IPS DF 6.9 (cell line): ENCODE measurements at places on chromosomes 4 and X.

DNA sequence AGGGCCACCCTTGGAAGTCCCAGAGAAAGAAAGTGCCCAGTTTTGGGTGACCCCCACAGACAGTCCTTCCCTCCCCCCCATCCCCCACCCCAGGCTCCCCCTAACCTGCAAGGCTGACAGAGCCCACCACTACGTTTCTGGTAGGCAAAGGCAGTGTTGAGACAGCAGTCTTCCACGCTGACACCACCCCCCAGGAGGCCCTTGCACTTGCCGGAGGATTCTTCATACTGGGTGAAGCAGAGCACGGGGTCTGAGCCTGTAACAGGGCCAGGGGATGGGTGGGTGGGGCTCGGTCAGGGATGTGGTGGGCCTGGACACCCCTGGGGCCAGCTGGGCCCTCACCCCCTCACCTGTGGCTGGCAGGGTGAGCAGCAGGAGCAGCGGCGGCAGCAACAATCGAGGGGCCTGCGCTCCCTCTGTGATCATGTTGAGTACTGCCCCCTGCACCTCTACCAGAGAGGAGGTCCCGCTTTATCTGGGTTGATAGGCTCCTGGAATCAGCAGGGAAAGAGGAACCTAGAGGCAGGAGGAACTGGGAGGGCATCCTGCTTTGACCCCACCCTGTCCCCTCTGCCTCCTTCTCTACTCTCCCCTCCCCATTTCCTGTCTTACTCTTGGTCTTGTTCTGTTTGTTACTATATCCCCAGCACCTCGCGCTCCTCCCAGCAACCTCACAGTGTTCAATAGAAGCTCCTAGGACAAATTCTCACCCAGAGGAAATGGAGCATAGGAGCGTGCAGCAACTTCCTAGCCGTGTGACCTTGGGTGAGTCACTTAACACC is at the start of gene CFP:
Gene CFP (minus strand): TSS at position 512 of the 782 bp plus-strand sequence. CDS start 86 bp downstream, at position 426.
- peaks cover 3% of the 10 kb centered on the region; the same call in 1 of the 2 replicates for H3K4me1 ChIP-seq
- H3K27ac ChIP-seq: no peak within 1 kb of the TSS
- no peak within 1 kb of the TSS for H3K4me3 ChIP-seq

DNA sequence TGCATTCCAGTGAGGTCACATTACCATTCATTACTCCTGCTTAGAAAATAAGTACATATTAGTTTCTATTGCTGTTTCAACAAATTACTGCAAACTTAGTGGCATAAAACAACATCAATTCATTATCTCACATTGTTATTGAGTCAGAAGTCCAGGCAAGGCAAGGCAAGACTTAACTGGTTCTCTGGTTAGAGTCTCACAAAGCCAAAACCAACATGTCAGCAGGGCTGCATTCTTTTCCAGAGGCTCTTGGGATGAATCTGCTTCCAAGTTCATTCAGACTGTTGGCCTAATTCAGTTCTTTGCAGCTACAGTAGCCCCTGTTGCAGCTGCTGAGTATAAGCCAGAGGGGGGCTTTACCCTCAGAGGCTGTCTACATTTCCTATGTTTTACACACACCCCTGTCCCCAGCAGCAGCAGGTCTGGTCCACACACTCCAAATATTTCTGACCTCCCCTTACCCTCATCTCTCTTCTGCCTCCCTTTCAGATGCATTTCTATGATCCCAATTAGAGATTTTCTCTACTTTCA is 892.1 kb upstream of the EPHA5 start:
- no peaks in the 10 kb centered on the region for H3K36me3 ChIP-seq
- no peaks in the 10 kb centered on the region for H3K4me1 ChIP-seq
- H3K4me3 ChIP-seq: no peak overlapping the region
- no peaks in the 10 kb centered on the region for H3K27me3 ChIP-seq
- H3K27ac ChIP-seq: no peak overlapping the region
- DNase-seq: no peak

DNA sequence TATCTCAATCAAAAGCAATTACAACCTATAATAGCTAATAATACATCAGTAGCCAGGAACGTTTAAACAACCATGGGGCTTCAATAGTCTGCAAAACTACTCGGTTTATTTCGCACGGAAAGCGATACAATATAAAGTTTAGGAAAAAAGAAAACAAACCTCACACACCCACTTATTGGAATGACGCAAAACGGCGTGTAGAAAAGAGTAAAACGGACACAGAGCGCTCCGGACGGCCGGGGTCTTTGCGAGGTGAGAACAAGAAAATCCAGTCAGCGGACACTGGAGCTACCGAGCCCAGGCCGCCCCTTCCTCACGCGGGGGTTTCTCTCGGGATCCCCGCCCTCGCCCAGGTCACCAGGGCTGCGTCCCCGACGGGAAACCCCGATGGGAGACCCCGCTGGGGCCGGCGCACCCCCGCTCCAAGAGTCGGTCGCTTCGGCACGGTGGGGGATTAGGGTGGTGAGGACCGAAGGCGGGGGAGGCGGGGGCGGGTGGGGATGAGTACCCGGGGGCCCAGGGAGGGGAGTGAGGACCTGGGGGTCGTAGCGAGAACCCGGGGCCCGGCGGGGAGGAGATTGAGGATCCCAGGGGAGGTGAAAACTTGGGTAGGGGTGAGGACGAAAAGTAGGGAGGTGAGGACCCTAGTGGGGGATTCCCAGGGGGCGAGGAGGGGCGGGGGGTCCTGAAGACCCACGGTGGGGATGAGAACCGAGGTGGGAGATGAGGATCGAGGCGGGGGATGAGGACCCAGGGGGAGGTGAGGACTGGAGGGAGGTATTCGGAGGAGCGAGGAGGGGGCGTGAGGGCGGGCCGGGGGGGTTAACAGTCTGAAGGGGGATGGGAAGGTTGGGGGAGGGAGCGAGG is 737 bp downstream of the NELFA start:
- DNase-seq: no peak
- H3K4me3 ChIP-seq: peak overlapping the region; percentile 97
- peaks cover 2% of the 10 kb centered on the region; the same call in 1 of the 2 replicates for H3K4me1 ChIP-seq
- no peaks in the 10 kb centered on the region for H3K27me3 ChIP-seq
- H3K27ac ChIP-seq: no peak overlapping the region
- peaks cover 3% of the 10 kb centered on the region; the same call in 1 of the 2 replicates for H3K36me3 ChIP-seq

- H3K27me3 ChIP-seq: no peaks in the 10 kb centered on the region
- no peak overlapping the region for H3K4me3 ChIP-seq
- H3K36me3 ChIP-seq: no peaks in the 10 kb centered on the region; the same call in 1 of the 2 replicates
- H3K4me1 ChIP-seq: no peaks in the 10 kb centered on the region
- H3K27ac ChIP-seq: no peak overlapping the region
Measured at GRCh38 chr4:143207555-143207954, 22.8 kb downstream of the USP38 start.

GRCh38 chrX:12901486-12901885 is 4.9 kb upstream of the TLR8 start:
- no peak overlapping the region for H3K4me3 ChIP-seq
- H3K4me1 ChIP-seq: no peaks in the 10 kb centered on the region
- no peak for DNase-seq
- no peak overlapping the region for H3K27ac ChIP-seq
- no peaks in the 10 kb centered on the region for H3K36me3 ChIP-seq

GRCh38 chr4:8188085-8188484 is 11.0 kb upstream of the SH3TC1 start:
- no peak overlapping the region for H3K4me3 ChIP-seq
- no peaks in the 10 kb centered on the region for H3K36me3 ChIP-seq
- no peak overlapping the region for H3K27ac ChIP-seq
- H3K4me1 ChIP-seq: no peaks in the 10 kb centered on the region
- no peak for DNase-seq
- H3K27me3 ChIP-seq: no peaks in the 10 kb centered on the region

GRCh38 chrX:2389324-2389723 is 111.5 kb downstream of the DHRSX start:
- no peaks in the 10 kb centered on the region for H3K27me3 ChIP-seq
- no peaks in the 10 kb centered on the region for H3K4me1 ChIP-seq
- DNase-seq: no peak
- no peak overlapping the region for H3K27ac ChIP-seq
- H3K4me3 ChIP-seq: no peak overlapping the region

- no peaks in the 10 kb centered on the region for H3K36me3 ChIP-seq
- 0 out of 2 replicates have a peak, but pooled peaks cover 1% of the 10 kb centered on the region for H3K4me1 ChIP-seq
- no peak overlapping the region for H3K27ac ChIP-seq
- DNase-seq: no peak
- H3K4me3 ChIP-seq: peak overlapping the region; percentile 86
- no peaks in the 10 kb centered on the region for H3K27me3 ChIP-seq
Measured at GRCh38 chrX:46447384-46447783, 97.8 kb downstream of the ZNF674 start.

DNA sequence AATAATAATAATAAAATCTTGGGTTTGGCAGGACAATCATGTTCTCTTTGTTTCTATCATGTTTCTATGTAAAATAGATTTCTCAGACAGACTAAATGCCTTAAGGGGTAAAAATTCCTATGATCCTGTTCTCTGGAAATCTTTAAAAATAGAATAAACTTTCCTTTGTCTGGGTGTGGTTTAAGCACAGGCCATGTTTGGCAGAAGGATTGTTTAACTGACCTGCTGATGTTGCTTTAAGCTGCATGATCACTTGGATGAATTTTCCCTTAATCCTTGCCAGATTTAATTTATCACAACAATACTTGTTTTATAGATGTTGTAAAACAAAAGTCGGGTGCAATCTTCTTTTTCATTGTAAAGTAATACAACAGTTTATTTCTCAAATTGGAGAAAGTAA is 341.7 kb upstream of the FAT1 start:
- H3K36me3 ChIP-seq: no peaks in the 10 kb centered on the region
- no peaks in the 10 kb centered on the region for H3K27me3 ChIP-seq
- H3K4me3 ChIP-seq: no peak overlapping the region
- DNase-seq: no peak

DNA sequence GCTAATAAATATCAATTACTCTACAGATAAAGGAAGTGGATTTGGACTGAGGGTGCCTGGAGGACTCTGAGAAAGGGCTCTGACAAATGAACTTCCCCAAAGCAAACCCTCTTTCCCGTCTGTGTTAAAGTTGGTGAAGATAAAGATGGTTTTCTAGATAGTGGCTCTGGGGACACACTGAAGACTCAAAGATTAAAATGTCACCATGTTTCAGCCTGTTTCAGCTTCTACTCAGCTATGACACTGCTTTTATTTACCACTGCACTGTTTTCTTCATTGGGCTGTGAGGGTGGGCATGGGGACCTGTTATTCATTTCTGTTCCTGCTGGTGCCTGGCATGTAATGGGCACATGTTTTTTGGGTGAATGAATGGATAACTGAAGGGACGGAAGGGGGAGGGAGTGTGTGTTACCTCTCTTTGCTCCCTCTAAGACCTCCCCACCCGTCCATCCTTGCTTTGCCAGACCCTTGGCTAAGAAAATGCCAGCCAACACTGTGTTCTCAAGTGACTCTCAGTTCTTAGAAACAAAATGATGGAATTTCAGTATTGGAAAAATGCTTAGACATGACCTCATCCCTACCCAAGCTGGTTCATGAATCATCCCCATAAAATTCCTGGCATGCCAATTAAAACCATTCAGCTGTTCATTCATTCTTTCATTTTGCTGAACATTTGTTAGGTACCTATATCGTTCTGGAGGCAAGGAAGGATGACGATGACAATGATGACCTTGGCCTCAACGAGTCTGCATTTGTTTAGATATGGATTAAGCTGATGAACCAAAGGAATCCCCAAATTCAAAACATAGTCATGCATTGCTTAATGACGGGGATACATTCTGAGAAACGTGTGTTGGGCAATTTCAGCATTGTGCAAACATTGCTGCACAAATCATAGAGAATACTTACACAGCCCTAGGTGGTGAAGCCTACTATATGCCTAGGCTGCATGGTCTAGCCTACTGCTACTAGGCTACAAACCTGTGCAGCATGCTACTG is 13.4 kb upstream of the STK32B start:
- DNase-seq: no peak
- no peaks in the 10 kb centered on the region for H3K36me3 ChIP-seq
- H3K4me3 ChIP-seq: no peak overlapping the region
- no peaks in the 10 kb centered on the region for H3K27me3 ChIP-seq
- no peak overlapping the region for H3K27ac ChIP-seq
- H3K4me1 ChIP-seq: no peaks in the 10 kb centered on the region

GRCh38 chrX:29662759-29663503 is 552.4 kb upstream of the MAGEB2 start:
- no peak overlapping the region for H3K4me3 ChIP-seq
- DNase-seq: no peak
- no peak overlapping the region for H3K27ac ChIP-seq
- no peaks in the 10 kb centered on the region for H3K36me3 ChIP-seq
- no peaks in the 10 kb centered on the region for H3K27me3 ChIP-seq
- no peaks in the 10 kb centered on the region for H3K4me1 ChIP-seq

DNA sequence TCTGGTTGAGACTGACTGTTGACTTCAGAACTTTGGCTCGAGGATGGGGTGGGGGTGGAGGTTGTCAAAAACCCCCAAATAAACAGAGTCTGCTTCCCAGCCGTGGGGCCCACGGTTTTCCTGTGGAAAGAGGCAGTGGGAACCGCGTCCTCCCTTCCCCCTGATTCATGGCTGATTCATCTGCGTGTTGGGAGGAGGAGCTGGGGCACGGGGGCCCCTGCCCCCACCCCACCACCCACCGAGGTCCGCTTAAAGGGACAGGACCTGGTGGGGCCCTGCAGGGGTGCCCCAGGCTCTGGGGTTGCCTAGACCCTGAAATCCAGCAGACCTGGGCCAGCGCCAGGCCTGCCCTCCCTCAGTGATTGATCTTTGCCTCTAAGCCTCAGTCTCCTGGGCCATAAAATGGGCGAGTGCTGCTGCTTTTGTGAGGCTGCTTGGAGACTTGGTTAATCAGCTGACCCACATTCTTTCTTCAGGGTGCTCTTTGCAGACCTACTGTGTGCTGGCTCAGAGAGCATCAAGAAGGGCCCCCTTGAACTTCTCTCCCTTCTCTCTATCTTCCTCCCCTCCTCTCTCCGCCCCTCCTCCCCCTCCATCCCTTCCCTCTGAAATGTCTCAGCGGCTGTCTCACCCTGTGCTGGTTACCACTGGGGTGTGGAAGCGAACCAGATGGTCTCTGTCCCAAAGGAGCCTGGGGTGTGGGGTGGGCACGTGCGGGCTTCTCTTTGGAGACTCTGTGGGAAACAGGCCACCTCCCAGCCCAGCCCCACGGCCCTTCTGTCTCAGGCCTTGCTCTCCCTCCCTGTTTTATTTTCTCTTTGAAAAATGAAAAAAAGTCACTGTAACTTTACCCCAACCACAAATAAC is 9.1 kb downstream of the HTRA3 start:
- no peak for DNase-seq
- H3K4me1 ChIP-seq: no peaks in the 10 kb centered on the region
- H3K27me3 ChIP-seq: no peaks in the 10 kb centered on the region
- H3K27ac ChIP-seq: no peak overlapping the region

DNA sequence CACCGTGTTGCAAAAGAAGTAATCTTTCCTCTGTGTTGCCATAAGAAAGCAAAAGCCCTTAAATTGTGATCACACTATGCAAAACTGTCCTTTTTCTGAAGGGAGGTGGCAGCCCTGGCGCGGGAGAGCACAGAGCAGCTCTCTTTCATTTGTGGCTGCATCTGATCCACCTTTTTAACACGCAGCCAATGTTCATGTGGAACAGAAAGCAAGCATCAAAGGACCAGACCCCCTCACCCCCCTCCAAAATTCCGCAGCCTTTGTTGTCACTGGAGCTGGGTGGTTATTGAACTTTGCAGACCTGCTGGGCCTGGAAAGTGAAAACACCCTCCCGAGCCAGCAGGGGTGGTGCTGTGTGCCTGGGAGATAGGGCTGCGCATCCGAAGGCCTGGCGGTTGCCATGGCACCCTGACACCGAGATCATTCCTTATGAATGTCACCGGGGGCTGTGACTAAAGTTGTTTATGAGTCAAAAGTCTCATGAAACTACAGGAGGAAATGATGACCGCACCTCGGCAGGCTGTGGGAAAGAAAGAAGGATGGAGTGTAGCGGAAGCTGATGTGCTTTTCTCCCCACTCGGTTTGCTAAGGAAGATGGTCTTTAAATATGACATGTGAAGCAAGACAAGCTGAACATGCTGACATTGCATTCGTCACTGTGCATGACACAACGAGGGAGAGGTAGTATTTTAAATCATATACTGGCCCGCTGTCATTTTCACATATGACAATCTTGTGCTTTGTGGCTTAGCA is 367.4 kb downstream of the UNC5C start:
- peaks cover 3% of the 10 kb centered on the region; the same call in 1 of the 2 replicates for H3K4me1 ChIP-seq
- no peaks in the 10 kb centered on the region for H3K36me3 ChIP-seq
- H3K27ac ChIP-seq: no peak overlapping the region
- H3K4me3 ChIP-seq: no peak overlapping the region
